ENCODE measurements at places on chromosomes 2 and 18.

DNA sequence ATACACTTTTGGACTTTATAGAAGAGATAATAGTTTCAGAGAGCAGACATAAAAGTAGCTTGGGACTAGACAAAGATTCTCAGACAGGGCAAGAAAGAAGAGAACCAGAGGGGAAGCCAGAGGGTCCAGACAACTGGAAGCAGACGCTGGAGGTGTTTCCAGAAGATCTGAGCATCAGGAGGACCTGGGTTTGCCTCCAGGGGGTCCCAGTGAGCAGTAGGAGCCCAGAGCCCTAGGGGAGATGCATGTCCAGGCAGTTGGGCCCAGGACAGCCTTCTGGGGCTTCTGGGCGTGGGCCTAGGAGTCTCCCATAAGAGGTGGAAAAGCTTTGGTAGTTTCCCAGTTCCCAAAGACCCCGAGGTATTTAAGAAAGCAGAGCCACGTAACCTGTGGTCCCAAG is 251.2 kb upstream of the ID2 start:
- DNase-seq: no peak

GRCh38 chr2:40281021-40281940 is 170.6 kb downstream of the SLC8A1 start:
- DNase-seq: peak; percentile 84

GRCh38 chr2:197152451-197153228 is 157.9 kb downstream of the ANKRD44 start:
- DNase-seq: peak; percentile 55

DNA sequence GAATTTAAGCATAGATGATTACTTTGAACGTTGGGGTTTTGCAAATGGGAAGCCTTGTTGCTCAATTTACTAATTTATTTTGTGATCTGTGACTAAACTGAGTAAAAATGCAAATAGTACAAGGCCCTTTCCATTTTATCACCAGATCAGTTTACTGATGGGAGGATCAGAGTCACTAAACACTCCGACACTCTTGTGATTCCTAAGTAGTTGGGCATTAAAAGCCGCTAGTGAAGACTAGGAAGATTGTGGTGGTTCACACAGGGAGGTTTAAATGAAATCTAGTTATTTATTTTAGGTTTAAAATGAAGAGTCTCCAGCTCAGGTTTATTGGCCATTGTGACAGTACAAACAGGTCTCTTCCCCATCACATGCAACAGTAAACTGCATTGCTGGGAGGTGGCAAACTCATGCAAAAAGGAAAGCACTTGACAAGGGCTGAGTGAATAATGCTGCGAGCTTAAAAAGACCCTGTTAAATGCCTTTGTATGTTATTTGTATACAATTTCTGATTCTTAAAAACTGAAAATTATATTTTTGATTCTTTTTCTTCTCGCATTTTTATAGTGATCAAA is 394.8 kb upstream of the FANCL start:
- DNase-seq: no peak

DNA sequence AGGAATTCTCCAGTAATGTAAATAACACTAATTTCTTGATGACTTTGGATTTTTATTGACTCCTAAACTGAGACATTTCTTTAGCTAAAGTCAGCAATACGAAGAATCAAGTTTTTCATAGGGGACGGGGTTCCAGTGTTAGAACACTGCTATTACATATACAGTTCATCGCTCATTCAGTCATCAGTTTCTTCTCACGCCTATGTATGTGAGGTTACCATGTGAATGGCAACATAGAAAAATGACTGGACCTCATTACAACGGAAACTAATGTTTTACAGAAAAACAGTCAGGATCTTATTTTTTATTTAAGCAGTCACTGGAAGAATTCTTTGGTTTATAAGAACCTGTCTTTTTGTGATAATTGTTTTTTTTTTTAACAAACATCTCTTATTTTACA is 56.4 kb downstream of the THADA start:
- DNase-seq: no peak

- DNase-seq: peak; percentile 90
Measured at GRCh38 chr2:43158259-43158880, 68.0 kb downstream of the ZFP36L2 start.

DNA sequence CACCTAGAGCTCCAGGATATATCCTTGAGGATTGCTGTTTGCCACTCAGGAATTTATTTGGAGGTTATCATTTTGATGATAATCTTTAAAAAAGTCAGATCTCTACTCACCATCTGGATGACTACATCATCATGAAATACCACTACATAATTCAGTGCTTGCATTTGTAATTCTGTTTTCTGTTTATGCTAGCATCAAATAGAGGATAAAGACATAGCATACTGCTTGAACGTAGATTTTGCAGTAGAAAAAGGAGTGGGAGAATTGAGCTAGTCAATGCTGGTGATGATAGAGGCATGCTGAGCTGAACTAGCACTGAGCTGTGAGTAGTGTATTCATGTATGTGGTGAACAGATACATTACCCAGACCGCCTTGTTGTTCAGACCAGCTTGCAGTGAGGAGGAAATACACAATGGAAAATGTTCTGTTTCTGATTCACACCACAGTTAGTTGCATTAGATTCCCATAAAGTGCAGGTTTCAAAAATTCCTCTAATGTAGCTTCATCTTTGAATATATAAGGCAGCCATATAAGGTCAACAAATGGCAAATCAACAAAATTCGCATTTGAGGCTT is 68.8 kb upstream of the CDC42EP3 start:
- DNase-seq: peak; percentile 71

Data from cardiac fibroblast (primary cell).